T-helper 2 cell (primary cell): ENCODE measurements at places on chromosomes 12 and 14.

DNA sequence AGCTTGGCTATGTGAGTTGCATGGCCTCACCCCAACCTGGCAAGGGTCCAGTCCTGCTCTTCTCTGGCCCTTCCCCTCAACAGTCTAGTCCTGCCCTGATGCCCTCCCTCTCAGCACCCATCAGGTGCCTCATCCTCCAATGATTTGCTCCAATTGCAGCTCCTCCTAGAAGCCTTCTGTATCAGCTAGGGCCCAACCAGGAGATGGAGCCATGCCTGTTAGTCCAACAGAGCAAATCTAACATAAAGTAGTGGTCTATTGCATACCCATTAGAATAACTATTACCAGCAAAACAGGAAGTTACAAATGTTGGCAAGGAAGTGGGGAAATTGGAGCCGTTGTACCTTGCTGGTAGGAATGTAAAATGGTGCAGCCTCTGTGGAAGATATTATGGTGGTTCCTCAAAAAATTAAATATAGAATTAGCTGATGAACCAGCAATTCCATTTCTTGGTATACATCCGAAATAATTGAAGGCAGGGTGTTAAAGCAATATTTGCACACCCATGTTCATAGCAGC lies 163.5 kb downstream of the VRK1 start:
- DNase-seq = no peak

DNA sequence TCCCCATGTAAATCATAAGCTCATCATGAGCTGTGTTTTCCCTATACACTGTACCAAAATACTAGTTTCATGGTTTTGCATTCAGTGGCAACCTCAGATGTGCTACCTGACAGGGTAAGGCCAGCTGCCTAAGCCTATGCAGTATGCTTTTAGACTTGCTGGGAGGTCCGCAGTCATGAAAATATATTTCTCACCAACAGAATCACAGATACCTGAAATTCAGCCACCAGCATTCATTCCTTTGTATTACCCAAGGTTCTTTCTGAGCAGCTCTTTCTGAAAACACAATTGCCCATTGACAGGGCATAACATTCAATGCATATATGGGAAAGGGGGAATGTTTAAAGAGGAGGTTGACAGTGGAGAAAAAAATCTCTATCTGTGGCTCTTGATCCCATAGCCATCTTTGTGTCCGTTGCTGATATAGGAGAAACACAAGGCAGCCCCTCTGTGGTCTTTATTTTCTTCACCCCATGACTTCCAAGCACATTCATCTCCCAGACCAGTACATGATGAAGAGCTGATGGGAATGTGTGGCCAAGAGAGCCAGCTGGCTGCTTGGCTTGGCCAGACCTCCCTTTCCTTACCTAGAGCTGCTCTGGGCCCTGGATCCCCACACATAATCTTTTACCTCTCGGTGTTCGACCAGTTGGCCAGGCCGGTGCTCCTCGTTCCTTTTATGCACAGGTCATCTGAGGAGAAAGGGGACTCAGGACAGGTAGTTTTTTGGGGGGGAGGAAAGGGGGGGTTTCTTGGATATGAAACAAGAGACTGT lies 162.9 kb downstream of the KCNA5 start:
- DNase-seq = no peak

DNA sequence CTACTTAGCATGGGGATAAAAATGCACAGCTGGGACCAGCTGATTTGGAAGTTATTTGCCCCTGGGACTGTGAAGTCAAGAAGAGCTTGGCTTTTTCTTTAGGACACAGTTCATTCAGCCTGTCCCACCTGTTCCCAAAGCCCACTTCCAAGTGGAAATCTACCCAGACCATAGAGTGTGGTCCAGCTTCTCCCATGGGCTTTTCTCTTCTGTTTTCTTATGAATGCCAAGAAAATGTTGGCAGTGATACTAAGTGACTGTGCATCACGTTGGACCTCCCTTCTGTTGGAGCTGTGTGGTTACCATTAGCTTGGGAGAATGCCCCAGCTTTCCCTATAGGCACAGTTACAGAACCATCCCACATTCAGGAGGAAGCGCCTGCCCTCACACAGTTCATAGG lies 89.4 kb downstream of the NT5DC3 start:
- no peak for DNase-seq

- DNase-seq = no peak
Observed at GRCh38 chr14:89899291-89899690, 55.2 kb downstream of the EFCAB11 start.

DNA sequence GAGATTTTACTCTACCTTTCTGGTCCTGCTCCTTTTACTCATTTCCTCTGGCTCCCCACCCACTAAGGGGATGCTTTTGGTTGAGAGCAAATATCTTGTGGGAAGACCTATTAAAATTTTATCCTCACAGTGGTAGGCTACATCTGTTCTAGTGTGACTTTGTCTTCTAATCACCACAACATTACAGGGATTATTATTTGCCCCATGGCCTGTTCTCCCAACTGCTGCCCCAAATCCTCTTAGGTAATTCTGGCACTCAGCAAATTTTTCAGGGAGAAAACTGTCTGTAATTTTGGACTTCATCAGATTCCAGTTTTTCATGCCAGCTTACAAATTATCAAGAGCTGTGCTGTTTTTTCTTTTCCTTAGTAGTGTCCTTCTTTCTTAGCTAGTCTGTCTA lies 172.3 kb downstream of the GPHN start:
- no peak for DNase-seq

GRCh38 chr12:43210485-43211192 lies 341.4 kb downstream of the ADAMTS20 start:
- no peak for DNase-seq

DNA sequence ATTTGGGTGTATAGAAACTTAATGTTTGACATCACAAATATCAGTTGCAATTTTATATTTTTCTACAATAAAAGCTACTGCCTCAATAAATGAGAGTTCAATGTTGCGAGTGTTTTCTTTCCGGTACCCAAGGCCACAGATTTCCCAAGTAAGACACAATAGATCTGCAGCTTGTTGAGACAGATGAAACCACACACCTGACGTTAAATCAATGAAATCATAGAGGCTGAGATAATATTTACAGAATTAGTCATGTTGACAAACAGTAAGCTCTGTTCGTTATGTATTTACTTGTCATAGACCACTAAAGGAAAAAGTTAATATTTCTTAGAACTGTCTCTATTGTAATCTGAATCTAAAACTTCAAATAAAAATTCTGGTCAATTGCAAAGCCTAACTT lies 49.2 kb upstream of the PTHLH start:
- DNase-seq = no peak

DNA sequence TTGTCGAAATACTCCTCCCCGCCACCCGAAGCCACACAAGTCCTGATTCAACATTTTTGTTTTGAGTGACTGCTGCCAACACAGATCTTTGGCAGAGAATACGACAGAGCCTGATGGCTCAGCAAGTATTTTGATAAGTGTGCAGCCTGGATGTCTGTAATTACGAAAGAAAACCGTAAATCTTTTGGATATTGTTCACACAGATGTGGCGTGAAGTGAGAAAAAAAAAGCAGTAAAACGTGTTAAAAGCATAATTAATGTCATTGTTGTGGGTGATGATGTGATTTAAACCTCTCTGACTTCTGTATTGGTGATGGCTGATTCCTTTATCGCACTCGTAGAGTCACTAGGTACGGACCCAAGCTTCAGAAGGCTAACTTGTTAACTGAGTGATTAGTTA lies 98.7 kb downstream of the PHETA1 start:
- DNase-seq = no peak

- DNase-seq = peak; percentile 68
Observed at GRCh38 chr12:68611094-68611805, 551 bp downstream of the RAP1B start.

DNA sequence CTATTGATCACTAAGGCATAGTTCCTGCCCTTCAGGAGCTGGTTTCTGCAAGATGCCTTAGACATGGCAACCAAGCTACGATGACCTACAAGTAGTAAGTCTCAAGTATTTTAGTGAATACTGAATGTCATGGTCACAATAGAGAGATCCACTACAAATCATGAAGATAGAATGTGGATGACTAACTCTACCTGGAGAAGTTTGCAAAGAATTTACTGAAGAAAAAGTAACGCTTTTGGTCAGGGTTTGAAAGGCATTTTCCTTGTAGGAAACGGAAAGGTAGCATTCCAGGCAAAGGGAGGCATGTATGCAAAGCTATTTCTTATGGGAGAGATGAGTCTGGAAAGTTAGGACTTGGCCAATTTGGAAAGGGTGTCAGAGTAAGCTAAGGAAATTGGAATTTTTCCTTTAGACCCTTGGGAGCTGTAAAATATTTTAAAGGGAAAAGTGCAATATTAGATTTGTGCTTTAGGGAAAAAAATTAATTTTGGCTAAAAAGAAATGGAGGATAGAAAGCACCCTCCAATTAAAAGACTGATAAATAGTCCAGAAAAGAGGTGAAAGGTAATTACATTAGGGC lies 377.5 kb downstream of the EGLN3 start:
- no peak for DNase-seq

DNA sequence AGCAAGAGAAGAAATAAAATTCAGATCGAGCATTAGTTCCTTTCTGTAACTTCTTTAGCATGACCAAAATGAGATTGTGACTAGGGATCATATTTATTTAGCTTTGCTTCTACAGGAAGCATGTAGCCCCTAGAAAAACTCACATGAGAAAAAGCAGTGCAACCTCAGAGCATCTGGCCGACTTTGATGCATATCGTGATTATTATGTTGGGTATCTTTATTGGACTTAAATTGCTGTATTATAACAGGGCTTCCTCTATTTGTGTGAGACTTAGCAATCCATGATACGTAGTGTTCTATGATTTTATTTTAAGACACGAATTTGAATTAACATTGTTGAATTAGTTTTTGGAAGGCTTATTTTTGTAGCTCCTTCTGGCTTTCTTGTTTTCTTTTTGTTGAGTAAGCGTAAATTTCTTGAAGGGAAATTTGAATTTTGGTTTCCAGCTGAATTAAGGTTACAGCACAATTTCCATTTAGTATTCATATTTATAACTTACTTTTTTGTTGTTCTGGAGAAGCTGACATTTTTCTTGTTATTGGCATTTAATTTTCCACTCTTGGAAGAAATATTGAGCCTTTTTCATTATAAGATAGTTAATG lies 33.9 kb downstream of the WASHC4 start:
- no peak for DNase-seq

GRCh38 chr12:53160673-53161072 lies 19.8 kb upstream of the ZNF740 start:
- no peak for DNase-seq

- DNase-seq = no peak
Observed at GRCh38 chr12:26566186-26566585, 266.8 kb downstream of the ITPR2 start.
